Stimulated activated CD8-positive, alpha-beta memory T cell treated with anti-CD3 and anti-CD28 coated beads, Interleukin-2, amount 100 ng/mL, for 1 hour (primary cell): ENCODE measurements at places on chromosomes 5 and 9.

GRCh38 chr5:80874162-80874561 is 86.0 kb upstream of the RASGRF2 start:
- no peak for DNase-seq

GRCh38 chr5:129020683-129021082 is 55.4 kb downstream of the SLC27A6 start:
- no peak for DNase-seq

GRCh38 chr5:156593546-156593945 is 256.5 kb upstream of the PPP1R2B start:
- DNase-seq, result no peak

DNA sequence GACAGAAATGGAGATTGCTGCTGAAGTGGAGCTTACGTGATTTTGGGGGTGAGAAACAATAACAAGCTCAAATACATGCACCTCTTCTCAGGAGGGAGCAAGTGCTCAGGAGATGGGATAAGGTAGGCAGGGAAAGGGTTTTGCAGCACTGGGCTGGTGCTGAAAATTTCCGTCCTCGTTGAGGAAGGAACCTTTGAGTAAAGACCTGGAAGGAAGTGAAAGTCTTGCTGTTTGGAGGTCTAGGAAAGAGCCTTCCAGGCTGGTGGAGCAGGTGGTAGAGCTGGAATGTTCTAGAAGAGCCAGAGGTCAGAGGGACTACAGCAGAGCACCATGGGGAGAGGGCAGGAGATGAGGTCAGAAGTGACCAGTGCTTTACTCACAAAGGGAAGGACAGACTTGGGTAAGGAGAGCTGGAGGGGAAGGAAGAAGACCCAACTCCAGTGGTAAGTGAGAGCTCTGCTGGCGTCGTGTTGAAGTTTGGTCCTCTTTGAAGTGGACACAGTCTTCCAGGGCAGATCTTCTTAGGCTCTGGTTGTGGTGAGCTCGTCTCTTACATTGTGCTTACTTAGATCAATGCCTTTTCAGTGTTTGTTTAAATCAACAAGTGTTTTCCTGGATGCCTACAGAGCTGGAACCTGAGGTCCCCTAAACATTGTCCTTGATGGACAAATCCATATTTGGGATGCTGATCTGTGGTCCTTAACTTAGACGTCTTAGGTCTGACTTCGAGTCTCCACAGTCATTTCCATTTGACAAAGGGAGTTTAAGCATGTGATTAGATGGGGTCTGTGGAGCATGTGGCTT is 21.0 kb downstream of the ANKRD33B start:
- DNase-seq, result no peak

DNA sequence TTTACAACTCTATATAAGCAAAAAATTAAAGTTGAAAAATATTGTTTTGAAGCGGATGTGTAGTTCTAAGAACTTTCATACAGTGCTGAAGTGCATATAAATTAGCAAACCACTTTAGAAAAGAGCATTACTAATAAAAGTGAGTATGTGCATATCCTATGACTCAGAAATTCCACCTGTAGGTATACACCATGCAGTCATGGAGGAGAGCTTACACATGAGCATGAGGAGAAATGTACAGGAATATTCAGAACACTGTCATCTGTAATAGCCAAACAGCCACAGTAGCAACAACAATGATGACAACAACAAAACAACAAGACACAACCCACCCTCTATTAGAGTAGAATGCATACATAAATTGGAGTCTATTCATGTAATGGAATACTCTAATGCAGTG is 138.2 kb upstream of the ARRDC3 start:
- no peak for DNase-seq

DNA sequence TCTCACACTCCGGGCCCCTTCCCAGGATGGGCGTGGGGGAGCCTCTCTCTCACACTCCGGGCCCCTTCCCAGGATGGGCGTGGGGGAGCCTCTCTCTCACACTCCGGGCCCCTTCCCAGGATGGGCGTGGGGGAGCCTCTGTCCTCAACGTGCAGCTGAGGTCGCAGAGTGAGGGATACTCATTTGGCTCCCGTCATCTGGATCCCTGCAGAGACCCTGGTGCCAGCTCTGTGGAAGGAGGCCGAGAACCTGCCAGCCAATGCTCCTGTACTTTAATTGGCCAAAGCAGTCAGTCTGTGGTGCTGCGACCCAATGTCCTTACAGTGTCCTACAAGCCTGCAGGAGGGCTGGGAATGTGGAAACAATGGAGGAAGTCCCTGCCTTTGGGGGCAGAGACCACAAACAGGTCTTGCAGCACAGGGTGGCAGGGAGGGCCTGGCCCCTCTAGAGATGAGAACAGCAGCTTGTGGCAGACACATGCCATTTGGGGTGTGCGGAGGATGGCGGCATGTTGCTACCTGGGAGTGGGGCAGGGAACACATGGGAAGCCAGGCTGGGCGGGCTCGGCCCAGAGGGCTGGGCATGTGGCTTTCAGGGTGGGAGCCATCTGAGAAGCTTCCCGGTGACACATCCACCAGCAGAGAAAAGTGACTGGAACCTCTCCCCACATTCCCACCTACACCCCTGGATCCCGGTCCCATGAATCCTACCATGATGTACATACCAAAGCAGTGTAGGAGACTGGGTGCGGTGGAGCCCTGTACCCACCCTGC is 13.6 kb upstream of the MRNIP start:
- DNase-seq, result no peak

- no peak for DNase-seq
These were observed 166.0 kb downstream of the CDH9 start for GRCh38 chr5:26872337-26872736.

DNA sequence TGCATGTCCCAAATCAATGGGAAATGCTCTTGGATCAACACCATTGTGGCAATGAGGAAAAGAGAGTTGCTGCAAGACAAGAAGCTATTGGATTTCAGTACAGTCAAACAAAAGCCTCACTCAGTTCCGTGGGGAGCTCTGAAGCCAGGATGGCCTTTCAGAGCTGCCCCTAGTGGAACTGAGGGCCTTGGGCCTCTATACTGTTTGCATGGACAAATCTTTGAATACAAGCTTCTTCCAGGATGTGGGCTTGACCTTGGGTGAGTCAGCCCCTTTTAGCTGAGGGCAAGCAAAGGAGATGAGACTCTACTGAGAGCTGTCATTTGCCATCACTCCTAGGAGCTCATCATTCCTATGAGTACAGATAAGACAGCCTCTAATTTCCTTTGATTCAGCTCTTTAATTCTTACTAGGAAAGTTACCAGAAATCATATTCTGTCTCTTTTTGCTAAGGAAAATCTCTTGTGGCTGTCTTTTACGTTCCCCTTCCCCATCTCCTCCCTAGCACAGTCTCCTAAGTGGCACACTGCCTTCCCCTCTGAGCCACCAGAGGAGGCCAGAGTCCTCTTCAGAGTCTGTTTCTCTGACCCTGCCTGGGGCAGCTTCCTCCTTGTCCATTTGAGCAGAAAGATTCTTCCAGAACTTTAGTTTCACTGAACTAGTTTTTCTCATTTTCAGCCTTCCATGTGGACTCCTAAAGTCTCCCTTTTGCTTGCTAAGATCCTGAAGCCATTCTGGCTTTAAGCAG is 168.8 kb upstream of the POC5 start:
- DNase-seq, result no peak

GRCh38 chr5:58260243-58260642 is 199.6 kb downstream of the PLK2 start:
- DNase-seq, result no peak

GRCh38 chr9:84823421-84824271 is 154.1 kb downstream of the NTRK2 start:
- no peak for DNase-seq

DNA sequence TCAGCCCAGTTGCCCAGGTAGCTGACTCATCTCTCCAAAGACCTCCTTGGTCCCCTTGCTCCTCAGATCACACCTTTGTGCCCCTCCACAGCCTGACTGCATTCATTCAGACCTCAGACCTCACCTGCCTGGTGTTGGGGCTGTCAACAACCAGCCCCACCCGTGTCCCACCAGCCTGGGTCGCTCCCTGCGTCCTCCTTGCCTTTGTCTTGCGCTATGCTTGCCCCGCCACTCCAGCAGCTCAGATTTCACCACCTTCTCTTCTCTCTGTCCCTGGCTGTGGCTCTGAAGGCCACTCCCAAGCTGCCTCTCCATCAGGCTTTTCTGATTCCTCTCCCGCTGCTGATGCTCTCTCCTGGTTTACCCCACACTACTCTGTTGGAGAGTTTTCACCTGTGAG is 103.5 kb downstream of the MVB12B start:
- no peak for DNase-seq

DNA sequence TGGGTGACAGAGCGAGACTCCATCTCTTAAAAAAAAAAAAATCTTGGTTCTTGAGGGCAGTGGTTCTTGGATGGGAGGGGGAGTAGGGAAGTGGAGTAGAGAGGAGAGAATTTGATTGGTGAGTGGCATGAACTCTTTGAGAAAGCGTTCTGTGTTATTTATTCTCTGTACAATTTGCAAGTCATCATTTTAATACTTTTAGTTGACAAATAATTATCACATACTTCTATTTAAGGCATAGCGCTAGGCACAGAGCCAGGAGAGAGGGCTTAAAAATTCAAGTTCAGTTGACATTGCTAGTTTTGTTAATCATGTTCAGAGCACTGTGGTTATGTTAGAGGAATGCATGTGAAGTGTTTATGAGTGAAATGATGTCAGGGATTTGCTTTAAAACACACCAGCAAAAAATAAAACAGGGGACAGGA is 24.6 kb downstream of the HSDL2 start:
- no peak for DNase-seq
